ENCODE measurements at places on chromosomes 1 and 21.

- DNase-seq, result no peak
Measured at GRCh38 chr1:8145545-8146202, 119.6 kb upstream of the ERRFI1 start.

DNA sequence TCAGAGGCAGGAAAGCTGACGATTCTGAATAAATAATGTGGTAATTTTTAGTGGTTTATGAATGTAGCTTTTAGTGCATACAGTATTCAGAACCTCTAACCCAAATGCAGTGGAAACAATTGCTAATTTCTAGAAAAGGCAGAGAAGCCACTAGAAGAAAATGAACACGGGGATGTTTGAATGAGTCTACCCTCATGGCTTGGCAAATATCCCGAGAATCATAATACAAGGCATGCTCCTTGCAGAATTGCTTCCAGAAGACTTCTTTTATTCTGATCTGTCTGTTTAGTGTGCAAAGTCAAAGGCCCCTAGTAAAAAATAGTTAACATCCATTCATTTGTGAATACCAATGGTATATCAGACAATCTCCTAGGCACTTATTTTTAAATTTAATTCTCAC lies 246.8 kb downstream of the LMO4 start:
- DNase-seq, result no peak

DNA sequence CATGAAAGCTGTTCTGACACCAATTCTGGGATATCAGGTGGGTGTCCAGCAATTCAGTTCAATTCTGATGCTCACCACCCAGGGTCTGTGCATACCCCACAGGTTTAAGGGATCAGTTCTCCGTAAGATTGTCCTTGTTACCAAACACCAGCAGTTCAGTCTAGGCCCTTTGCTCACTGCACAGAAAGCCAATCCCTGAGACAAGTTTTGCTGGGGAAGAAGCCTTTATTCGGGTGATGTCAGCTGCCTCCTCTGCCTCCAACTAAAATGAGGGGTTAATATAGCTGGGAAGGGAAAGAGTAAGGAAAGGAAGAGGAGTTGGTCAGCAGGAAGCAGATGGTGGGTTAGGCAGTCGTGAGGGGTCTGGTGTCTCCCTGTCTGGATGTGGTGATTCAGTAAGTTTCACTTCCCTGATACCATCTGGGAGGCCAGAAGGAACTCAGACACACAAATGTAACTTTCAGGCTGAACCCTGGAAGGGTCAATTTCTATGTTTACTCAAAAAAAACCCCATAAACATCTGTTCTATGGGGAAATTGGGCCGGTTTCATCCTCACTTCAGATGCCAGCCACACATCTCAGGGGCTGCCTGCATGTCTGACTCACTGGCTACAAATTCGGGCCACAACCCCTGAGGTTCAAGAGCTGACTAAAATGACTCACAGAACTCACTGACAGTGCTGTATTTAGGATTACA lies 83.3 kb upstream of the PGBD5 start:
- peak; percentile 39 for DNase-seq

GRCh38 chr1:184190616-184191015 lies 139.1 kb downstream of the TSEN15 start:
- DNase-seq, result no peak

DNA sequence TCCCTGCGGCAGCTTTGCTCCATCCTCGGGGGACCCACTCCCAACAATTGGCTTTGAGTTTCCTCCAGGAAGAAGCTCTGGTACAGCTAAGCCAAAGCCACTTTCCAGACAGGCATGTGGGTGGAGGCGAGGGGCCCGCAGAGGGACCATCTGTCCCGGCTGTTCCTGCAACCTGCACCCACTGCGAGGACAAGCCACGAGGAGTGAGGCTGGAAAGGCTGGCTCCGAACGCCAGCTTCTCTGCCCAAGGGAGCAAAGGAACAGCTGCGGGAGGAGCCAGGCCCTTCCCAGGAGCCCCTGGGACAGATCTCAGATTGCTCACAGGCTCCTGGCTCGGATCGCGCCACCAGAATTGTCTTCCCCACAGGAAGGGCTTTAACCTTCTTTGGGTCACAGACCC lies 28.3 kb upstream of the PEF1 start:
- DNase-seq, result no peak

DNA sequence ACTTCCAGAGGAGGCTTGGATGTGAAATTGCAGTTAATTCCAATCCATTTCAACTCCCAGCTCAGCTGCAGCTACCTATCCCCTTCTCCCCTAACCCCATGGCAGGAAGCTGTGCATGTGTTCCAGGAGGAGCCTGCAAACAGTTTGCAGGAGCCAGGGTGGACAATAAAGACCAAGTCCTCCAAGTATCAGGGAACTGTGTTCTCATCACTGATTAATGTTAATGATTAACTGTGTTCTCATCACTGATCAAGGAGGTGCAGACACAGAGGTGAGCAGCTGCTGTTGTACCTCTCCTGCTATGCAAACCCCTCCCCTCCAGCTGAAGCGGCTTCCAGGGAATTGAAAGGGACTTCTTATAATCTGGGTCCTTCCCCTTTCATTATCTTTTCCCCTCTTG lies 19.2 kb downstream of the CLDN19 start:
- DNase-seq, result no peak

DNA sequence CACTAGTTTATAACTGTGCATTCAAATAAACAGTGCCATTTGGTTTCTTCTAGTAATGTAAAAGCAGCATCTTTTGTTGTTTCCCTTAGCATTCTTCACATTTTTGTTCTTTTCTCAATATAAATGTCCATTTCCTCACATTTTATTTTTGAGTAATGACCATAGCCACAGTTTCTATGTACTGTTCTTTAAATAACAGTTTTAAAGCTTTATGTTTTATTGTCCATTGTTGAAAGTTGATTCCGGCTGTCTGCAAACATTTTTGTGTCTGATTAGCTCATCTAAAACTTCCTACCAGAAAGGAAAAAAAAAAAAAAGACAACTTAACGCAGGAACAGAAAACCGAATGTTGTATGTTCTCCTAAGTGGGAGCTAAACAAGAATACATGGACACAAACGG lies 139.7 kb downstream of the MAGI3 start:
- no peak for DNase-seq

- peak; percentile 84 for DNase-seq
Measured at GRCh38 chr1:33876970-33877650, 13.2 kb downstream of the HMGB4 start.

DNA sequence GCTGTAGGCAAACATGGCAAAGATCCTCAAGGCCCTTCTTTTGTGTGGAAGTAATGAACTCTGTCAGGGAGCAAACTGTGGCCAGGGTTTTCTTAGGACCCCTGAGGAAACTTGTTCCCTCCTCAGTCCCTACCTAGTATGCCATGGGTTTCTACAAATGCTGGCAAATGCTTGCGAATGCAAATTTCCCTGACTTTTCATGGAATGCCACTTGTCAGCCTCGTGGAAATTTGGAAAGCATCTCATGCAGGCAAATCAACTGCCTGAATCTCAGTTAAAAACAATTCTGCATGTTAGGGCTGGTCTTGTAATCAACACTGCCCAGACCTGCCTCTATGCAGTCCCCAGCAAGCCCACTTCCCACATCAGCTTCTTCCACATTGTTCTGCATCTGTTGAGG lies 334.9 kb upstream of the AJAP1 start:
- DNase-seq, result no peak

DNA sequence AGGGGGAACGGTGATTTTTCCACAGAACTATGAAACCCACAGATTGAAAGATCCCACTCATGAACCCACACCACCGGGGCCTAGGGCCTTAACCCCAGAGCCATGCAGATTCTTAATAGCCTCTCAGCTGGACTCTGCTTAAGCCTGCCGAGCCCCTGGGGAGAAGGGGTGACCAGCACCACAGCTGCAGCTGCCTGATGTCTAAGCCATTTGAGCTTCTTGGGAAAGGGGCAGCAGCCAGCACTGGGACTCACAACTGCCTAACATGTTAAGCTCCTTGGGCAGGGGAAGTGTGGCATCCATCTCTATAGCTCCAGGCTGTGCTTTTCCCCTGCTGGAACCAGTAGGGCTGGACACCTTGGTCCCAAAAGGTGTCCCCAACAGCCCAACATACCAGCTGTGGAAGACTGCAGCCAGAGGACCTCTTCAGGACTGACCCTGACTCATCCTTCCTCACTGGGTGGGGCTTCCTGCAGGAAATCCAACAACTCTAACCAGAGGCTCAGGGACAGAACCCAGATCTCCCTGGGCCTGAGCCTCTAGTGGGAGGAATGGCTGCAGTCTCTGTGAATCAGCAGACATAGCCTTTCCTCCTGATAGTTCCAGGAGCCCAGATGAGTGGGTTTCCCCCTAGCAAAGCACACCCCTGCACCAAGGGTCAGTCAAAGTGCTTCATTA lies 34.6 kb upstream of the FMO3 start:
- DNase-seq, result no peak

GRCh38 chr1:178548108-178548507 lies 35.2 kb downstream of the TEX35 start:
- no peak for DNase-seq

DNA sequence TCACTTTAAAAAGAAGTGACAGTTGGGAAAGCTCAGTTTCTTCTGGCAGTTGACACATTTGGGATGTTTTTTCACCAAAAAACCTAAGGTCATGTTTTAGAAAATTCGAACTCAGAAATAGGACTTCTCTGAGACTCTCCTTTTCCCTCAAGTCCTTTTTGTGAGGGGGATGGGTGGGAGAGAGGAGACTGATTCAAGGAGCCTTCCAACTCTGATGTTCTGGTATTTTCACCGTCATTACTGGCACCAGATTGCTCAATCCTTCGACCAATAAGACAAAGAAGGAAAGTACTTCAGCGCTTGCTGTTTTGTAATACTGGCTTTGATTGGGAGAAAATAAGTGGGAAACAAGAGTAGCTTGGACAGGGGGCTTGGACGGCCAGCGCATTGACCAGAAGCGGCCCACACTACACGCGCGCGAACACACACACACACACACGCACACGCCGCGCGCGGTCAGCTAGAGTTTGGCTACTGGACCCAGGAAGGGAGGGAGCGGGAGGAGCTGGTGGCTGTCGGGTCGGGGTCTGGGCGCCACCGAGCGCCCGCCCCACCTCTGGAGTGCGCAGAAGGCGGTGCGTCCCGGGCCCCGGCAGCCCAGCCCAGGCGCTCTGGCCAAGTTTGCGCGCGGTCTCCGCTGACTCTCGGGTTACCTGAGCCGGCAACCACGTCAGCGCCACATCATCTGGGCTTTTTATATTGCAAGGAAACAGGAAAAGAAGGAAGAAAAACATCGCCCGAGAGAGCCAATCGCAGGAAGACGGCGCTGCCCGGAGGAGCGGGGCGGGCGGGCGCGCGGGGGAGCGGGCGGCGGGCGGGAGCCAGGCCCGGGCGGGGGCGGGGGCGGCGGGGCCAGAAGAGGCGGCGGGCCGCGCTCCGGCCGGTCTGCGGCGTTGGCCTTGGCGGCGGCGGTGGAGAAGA lies at the start of gene KCNK1:
KCNK1 (plus strand) TSS at position 855 of the 921 bp plus-strand sequence; CDS start at position 921, 66 bp downstream.
- peak; percentile 70 for DNase-seq

DNA sequence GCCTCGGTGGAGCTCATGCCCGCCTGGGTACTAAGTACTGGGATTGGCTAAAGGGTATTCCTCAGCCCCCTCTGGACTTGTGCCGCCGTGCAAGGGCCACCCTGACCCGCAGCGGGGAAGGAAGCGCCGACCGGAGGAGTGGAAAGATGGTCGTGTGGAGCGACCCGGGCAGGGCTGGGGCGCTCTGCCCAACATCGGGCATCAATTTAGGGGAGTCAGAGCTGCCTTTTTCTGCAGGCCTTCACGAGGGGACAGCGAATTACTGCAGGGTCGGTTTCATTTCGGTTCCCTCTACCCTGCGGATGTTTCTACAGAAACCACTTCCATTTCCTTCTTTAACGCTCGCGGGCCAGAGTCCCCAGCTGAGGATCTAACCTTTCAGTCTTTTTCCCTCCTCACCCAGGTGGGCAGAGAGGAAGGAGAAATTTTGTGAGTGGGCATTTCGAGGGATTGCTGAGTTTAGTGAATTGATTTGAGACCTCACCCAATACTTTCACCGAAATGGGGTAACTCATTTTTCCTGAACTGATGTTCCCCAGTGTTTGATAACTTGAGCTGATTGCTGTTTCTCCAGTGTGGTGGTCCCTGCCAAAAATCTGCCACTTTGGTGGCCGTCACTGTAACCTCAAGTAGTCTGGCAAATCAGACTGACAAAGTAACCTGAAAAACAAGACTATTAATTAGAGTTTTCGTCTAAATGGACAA lies 1.1 kb downstream of the TOR1AIP1 start:
- DNase-seq, result no peak

DNA sequence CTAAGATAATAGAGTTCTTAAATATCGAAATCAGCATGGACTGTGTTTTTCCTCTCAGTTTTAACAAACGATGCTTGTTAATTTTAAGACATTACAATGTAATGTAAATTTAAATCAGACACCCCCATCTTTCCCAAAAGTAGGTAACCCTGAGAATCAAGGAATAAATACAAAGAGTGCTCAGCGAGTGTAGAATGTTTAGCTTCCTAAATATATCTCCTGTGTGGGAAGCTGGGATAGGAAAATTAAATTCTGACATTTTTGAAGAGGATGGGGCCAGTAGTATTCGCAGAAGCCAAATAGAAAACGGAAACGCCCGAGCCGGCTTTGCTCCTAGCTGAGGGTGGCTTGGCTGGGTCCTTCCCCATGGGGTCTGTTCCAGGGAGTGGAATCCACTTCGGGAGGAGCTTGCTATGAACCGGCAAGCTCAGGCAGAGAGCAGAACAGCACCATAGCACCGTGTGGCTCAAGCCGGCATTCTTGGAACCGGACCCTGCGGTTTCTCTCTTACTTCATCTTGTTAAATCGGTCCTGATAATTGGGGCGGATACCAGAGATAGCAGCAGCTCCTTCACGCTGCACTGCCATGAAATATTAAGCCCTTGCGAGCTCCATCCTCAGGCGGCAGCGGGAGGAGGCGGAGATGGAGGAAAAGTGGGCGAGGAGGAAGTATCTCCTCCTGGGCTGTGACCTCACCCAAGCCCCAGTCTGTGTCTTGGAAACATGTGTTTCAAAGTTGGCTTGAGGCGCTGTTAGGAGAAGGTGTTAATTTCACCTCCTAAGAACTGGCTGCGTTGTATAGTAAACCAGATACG lies 24.9 kb downstream of the MAP3K7CL start:
- peak; percentile 70 for DNase-seq

- DNase-seq, result peak; percentile 86
Measured at GRCh38 chr1:153626904-153627714, at the start of gene S100A13. S100A13 (minus strand) TSS chr1:153627505; CDS start chr1:153626472, 1,033 bp downstream.

GRCh38 chr1:113662101-113662500 lies 97.2 kb downstream of the PHTF1 start:
- no peak for DNase-seq

- no peak for DNase-seq
Measured at GRCh38 chr1:110860174-110860573, 12.8 kb upstream of the CD53 start.

- DNase-seq, result peak; percentile 51
Measured at GRCh38 chr1:221419513-221420095, 322.3 kb downstream of the DUSP10 start.

DNA sequence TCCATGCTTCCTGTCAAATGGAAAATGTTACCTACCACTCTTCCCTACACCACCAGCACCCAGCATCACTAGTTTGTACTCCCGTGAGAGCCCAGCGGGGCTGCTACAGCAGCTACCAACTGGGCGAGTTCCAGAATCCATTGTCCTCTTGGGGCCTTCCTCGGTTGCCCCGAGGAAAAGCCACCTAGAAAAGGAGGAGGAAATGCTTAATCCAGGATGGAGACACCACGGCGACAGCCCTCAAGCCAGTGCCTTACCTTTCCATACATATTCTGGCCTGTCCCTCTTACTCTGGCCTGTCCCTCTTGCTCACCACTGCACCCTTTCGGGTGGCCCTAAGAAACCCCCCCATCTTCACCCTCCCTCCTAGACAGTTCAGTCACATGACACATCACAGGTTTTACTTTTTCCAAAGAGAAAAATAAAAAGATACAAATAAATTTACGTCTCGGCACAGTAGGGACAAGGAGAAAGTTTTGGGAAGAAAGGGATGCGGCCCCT lies 478 bp downstream of the RIT1 start:
- no peak for DNase-seq

Measured in AG09319 (cell line).